ENCODE measurements at places on chromosomes 16 and 17.
A peak's percentile ranks its signal among the peaks of the same experiment; 100 is the strongest.

DNA sequence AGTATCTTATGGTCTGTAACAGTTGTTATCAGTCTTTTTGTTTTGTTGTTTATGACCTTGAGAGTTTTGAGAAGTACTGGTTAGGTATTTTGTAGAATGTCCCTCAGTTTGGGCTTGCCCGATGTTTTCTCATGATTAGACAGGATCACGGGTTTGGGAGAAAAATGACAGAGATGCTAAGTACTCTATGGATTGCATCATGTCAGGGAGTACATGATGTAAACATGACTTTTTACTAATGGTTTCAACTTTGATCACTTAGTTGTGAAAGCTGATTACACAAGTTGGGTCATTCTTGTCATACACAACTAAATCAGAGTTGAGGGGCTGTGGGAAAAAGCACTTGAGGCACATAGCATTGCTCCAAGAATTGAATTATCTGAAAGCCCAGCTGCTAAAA, 94.7 kb upstream of the SIAH1 start:
- no peak for DNase-seq

GRCh38 chr16:56606476-56607108, 1.8 kb upstream of the MT2A start:
- DNase-seq, result no peak

GRCh38 chr16:79439901-79440300, 160.6 kb downstream of the MAF start:
- DNase-seq, result no peak

DNA sequence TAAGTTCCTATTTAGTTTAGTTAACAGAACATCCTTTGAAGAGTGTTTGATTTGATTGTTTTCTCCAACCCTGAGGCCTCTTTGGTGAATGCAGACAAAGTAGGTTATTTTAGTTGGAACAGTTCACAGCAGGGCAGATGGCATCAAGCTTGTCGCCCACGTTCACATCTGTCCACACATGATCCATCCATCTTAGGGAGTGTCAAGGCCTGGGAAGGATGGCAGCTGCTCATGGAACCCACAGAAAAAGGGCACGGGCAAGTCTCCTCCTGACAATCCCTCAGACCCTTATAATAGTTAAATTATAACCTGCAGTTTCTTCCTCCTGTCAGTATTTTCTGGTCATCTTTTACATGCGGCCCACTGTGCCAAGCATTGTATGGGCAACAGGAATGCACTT, 60.2 kb downstream of the KNOP1 start:
- no peak for DNase-seq

DNA sequence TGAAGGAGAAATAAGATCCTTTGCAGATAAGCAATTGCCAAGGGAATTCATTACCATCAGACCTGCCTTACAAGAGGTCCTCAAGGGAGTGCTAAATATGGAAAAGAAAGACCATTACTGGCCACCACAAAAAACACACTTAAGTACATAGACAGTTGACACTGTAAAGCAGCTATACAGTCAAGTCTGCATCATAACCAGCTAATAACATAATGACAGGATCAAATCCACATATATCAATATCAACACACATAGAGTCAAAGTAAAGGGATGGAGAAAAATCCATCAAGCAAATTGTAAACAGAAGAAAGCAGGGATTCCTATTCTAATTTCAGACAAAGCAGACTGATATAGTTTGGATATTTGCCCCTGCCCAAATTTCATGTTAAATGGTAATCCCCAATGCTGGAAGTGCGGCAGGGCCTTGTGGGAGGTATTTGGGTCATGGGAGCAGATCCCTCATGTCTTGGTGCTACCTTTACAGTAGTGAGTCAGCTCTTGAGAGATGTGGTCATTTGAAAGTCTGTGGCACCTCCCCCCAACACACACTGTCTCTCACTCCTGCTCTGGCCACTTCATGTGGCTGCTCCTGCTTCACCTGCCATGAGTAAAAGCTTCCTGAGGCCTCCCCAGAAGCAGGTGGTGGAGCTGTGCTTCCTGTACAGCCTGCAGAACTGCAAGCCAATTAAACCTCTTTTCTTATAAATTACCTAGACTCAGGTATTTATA, 32.8 kb downstream of the TANC2 start:
- DNase-seq, result no peak

- DNase-seq, result no peak
These were observed 230.1 kb upstream of the CCL2 start for GRCh38 chr17:34024806-34025551.

DNA sequence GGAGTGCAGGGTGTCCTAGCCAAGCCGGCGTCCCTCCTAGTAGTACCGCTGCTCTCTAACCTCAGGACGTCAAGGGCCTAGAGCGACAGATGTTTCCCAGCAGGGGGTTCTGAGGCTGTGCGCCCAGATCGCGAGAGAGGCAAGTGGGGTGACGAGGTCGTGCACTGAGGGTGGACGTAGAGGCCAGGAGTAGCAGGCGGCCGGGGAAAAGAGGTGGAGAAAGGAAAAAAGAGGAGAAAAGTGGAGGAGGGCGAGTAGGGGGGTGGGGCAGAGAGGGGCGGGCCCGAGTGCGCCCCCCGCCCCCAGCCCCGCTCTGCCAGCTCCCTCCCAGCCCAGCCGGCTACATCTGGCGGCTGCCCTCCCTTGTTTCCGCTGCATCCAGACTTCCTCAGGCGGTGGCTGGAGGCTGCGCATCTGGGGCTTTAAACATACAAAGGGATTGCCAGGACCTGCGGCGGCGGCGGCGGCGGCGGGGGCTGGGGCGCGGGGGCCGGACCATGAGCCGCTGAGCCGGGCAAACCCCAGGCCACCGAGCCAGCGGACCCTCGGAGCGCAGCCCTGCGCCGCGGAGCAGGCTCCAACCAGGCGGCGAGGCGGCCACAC, at the start of gene MMP2:
Gene MMP2, plus strand, starts transcription at position 372 of the 603 bp plus-strand sequence. CDS start 282 bp downstream, outside the sequence.
- DNase-seq, result no peak

GRCh38 chr17:2547176-2547575, 35.5 kb upstream of the METTL16 start:
- no peak for DNase-seq

DNA sequence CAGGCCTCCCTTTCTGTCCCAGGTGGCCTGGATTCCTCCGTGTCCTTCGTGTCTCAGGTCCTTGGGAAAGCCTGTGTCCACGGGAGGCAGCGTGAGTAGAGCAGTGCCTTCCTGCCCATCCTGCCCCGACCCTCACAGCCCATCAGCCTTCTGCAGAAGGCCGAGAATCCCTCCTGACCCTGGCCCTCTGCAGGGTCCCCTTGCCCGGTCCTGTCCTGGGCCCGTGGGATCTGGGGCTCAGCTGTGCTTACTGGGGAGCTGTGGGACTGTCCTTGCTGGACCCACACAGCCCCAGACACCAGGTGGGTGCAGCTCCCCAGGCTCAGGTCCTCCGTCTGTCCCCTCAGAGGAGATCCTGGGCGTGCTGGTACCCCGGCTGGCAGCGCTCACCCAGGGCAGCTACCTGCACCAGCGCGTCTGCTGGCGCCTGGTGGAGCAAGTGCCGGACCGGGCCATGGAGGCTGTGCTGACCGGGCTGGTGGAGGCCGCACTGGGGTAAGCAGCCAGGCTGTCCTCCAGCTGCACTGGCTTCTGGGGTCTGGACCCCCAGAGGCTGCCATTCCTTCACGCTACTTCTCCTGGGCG, 3.9 kb downstream of the TELO2 start:
- no peak for DNase-seq

DNA sequence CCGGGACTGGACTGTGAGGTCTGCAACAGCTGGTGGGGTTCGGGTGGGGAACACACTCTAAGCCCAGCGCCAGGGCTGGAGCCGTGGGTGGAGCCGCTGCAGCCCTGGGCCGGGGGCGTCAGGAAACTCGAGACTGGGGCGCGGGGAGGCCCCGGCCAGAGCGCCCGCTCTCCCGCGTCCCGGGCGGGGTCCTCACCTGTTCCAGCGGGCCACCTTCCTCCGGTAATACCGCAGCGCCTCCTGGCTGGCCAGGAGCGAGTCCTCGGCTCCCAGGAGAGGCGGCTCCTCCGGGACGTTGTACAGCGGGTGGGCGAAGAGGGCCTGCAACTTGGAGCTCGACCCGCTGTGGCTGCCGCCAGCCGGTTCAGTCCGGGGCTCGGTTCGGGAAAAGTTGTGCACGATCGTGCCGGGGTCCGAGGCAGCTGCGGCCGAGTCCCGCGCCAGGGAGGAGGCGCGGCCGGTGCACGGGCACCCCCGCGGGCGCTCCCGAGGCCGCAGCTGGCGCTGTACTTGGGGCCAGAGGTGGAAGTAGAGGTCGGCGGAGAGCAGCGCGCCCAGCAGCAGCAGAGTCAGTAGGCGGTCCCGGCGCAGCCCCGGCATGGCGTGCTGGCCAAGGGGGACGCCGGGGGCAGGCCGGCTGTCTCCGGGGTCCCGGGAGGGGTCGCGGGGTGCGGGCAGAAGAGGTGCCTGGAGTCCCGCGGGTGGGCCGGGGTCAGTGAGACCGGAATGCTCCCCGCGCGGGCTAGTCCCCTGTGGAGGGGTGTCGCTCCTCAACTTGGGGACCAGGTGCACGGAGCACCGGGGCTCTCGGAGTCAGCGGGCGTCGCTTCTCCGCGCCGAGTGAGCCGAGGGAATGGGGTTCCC, 868 bp downstream of the FAM20A start:
- DNase-seq, result peak; percentile 53

- no peak for DNase-seq
These were observed 41.0 kb downstream of the USP22 start for GRCh38 chr17:21001813-21002221.

GRCh38 chr17:64780096-64781013, 118.2 kb upstream of the SMURF2 start:
- no peak for DNase-seq

DNA sequence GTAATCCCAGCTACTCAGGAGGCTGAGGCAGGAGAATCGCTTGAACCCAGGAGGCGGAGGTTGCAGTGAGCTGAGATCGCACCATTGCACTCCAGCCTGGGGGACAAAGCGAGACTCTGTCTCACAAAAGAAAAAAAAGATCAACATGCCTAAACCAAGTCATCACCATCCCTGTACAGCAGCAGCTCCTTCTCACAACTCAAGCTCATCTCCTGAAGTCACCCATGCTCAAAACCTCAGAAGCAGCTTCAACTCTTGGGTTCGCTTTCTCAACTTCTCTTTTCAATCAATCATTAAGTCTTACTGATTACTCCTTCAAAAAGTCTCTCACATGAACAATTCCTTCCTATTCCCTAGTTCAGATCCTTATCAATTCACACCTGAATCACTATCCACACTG, 31.3 kb downstream of the PHLPP2 start:
- DNase-seq, result no peak

- no peak for DNase-seq
These were observed 59.6 kb downstream of the TNFRSF13B start for GRCh38 chr17:16912021-16912962.

- DNase-seq, result no peak
These were observed 50.2 kb downstream of the ZCCHC14 start for GRCh38 chr16:87442581-87442966.

DNA sequence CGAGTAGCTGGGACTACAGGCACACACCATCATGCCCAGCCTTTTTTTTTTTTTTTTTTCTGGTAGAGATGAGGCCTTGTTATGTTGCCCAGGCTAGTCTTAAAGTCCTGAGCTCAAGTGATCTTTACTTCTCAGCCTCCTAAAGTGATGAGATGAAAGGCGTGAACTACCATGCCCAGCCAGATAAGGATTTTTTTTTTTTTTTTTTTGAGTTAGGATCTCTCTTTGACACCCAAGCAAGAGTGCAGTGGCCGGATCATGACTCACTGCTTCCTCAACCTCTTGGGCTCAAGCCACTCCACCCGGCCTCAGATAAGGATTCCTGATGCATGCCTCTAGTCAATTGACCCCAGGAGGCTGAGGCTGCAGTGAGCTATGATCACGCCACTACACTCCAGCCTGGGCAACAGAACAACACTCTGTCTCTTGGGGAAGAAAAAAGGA, 11.2 kb upstream of the PLEKHG4 start:
- DNase-seq, result no peak

- DNase-seq, result no peak
These were observed 57.9 kb downstream of the SDK2 start for GRCh38 chr17:73586275-73586832.

GRCh38 chr17:37661400-37662014, 18.3 kb upstream of the DDX52 start:
- DNase-seq, result no peak

DNA sequence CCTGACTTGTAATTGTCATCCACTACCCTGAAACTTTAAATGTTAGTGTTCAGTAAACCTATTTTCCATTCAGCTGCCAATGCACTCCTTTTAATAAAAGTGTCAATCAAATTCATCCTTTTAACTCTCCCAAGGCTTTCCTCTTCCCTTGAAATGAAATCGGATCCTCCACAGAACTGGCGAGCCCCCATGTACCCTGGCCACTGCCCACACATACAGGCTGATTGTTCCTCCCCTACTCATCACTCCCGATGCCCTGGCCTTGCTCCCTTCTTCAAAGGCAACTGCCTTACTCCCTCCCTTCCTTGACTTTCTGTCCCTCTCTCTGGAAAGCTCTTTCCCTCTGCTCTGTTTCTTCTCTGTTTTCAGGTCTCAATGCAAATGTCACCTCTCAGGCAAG, 7.6 kb downstream of the KRT33A start:
- no peak for DNase-seq

DNA sequence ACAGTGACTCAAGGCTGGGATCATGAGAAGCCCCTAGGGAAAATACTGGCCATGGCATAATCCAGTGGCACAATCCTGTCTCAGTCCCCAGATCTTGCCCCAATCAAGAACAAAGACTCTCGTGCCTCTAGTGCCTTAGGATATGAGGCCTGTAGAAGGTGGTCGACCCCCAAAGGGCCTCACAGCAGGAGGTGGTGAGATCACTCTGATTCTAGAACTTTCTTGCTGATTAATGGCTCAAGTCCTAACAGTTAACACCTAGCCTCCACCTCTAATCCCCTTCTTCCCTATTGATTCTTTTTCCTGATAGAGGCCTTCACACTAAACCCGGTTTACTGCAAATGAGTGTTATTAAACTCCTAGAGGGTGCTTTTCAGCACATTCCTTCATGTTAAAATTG, 176.8 kb downstream of the CCDC182 start:
- no peak for DNase-seq

GRCh38 chr17:9468532-9468931, 107.1 kb downstream of the STX8 start:
- no peak for DNase-seq

DNA sequence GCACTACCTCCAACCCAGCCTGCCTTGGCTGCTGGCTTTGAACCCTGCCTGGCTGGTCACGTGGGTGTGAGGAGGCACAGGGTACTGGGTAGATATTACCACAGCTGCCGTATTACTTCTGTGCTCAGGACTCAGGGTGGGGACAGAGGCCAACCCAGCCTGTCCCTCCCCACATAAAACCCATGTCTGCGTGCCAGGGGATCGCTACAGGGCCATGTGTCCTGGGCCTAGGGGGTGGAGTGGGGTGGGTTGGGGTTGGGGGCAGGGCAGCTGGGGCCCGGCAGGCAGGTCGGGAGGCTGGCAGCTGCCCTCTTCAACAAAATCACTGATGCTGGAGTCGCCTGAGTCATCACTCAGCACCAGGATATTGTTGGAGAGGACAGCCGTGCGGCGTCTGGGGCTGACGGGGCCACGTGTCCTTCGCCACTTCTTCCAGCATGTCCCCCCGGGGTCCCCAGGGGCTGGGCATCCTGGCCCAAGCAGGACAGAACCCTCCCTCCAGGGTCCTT, 39.7 kb upstream of the PVALEF start:
- DNase-seq, result no peak

GRCh38 chr17:27076814-27077213, 217.1 kb upstream of the WSB1 start:
- DNase-seq, result no peak

GRCh38 chr16:27598931-27599565, 49.1 kb downstream of the KATNIP start:
- DNase-seq, result no peak
